ENCODE measurements at places on chromosomes 6 and 20.

DNA sequence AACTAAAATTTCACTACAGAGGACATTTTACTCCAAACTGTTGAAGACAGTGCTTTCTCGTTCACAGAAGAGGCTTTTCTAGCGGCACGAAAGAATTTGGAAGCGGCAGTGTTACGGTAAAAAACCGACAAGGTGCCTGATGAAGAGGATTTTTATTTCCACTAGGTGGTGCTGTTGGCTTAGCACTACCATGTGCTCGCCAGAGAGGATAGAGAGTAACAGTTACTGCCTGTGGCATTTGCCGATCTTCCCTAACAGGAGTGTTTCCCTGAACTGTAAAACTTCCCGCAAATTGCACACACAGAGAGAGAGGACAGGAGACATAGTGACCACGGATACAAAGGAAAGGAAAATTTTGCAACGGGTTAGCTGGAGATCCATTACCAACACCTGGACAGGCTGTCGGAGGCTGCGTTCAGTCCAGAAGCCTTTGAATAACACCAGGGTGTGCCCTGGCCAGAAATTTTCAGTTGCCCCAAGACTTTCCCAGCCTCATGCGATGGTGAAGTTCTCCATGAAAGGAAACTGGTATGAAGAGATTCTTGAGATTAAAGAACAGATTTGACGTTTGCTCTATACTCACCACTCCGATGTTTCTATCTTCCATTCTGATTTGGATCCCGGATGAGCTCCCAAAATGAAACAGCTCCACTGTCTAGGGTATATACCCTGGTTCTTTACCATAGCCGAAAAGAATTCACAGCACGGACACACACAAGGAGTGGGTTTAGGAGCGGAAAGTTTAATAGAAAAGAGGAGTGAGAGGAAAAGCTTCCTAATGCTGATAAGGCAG is 48.1 kb downstream of the HLA-DPB1 start:
- no peak for DNase-seq

DNA sequence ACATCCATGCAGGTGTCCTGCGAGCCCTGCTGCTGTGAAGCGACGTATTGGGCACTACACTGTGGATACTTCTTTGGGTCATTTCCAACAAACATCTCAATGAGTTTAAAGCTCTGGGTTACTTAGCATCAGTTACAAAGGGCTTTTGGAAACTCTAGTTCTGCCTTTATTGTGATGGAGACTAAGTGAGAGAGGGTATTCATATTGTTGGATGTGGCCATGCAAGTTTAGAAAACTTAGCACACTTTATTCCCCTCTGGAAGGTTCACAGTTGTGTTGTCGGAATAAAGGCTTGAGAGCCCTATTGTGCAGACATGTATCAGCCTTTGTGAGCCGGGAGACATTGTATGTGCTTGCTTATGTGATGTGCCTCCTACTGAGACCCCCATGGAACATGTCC is 22.1 kb downstream of the DUSP22 start:
- no peak for DNase-seq

DNA sequence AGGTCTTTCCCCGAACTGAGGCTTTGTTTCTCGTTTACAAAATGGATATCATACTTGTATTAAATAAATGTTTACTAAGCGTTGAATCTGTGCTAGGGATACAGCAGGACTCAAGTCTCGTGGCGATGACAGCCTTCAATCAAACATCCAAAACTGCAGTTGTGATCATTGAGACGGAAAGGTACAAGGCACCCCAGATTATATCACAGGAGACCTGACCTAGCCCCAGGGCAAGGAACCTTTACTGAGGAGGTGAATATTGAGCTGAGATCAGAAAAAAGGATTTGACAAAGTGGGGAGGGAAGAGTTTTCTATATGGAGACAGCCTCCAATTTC is 476 bp downstream of the AAR2 start:
- DNase-seq, result no peak

DNA sequence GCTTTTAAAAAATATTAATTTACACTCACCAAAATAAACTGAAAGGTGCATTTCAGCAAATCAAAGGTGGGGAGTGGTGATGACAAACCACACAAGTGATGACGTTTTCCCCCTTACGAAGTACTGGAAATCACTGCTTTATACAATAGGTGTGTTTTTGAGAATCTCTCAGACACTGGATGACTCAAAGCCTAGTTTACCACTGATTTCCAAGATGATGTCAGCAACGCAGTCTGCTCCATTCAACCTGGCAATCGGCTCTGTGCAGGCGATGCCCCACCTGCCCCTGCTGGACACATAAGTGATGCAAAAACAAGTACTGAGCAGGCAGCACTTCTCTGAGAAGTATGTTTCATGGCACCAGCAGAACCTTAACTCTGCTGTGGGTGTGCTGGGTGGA is 114.4 kb downstream of the SOD2 start:
- DNase-seq, result no peak

GRCh38 chr6:34969662-34970265 is 80.7 kb downstream of the ANKS1A start:
- DNase-seq, result no peak

DNA sequence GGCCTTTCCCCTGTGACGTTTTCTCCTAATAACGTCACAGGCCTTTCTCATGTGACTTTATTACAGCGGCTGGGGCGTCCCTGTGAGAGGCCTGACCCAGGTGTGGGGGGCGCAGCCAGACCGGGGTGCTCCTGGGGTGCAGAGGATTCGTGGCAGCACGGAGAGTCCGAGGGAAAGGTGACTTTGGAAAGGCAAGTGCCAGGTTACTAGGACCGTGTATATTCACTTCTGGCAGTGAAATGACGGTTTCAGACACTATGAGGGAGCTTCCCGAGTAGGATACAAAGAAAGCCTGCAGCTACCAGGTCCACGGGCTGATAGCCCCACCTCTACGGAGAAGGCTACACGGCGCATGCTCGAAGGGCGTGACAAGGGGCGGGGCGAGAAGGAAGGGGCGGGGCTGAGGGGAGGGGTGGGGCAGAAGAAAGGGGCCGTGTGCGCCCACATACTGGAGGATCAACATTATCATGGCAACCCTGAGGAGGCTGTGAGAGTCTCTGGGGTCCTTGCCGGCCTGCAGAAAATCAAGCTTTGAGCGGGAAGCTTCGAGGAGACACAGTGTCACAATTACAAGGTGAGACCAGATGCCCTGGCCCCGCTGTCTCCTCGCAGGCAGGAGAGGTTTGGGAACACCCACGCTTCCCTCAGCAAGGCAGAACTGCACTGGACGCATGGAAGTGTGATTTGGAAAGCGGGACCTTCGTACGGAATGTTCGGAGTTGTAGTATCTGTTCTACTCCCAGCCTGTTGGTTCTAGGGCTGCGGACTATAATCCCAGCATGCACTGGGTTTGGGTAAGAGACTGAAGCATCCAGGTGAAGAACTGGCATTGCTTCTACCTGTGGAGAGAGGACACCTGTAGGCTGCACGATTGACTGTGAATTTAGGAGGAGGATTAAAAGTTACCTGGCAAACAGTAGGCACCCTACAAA is 54.4 kb upstream of the ZNF337 start:
- no peak for DNase-seq

GRCh38 chr6:138026342-138026741 is 80.9 kb downstream of the PERP start:
- no peak for DNase-seq

GRCh38 chr6:16216501-16217155 is 21.8 kb upstream of the GMPR start:
- no peak for DNase-seq

GRCh38 chr6:42436825-42437224 is 14.9 kb downstream of the TRERF1 start:
- no peak for DNase-seq

- DNase-seq, result no peak
These were observed 121.7 kb upstream of the VGLL2 start for GRCh38 chr6:117143647-117144046.

DNA sequence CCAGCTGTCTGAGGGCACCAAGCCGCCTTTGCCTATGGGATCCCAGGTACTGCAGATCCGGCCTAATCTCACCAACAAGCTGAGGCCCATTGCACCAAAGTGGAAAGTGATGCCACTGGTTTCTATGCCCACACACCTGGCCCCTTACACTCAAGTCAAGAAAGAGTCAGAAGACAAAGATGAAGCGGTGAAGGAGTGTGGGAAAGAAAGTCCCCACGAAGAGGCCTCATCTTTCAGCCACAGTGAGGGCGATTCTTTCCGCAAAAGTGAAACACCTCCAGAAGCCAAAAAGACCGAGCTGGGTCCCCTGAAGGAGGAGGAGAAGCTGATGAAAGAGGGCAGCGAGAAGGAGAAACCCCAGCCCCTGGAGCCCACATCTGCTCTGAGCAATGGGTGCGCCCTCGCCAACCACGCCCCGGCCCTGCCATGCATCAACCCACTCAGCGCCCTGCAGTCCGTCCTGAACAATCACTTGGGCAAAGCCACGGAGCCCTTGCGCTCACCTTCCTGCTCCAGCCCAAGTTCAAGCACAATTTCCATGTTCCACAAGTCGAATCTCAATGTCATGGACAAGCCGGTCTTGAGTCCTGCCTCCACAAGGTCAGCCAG is 283.0 kb downstream of the TSHZ2 start:
- DNase-seq, result no peak

DNA sequence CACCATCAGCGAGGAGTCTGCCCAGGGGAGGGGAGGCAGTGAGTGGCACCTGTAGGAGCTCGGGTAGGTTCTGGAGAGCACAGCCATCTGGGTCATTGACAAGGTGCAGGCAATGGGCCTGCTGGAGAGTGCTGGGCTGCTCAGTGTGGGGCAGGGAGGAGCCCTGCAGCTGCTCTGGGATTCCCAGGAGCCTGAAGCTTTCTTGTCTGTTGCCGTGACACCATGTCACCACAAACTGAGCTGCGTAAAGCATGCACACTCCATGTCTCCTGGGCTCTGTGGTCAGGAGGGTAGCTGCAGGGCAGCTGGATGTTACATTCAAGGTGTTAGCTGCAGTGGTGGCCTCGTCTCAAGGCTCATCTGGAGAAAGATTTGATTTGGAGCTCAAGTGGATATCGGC is 4.5 kb upstream of the SLC22A1 start:
- DNase-seq, result no peak

- no peak for DNase-seq
These were observed 36.0 kb downstream of the STK35 start for GRCh38 chr20:2137552-2138201.

GRCh38 chr20:48332555-48332954 is 495.2 kb downstream of the PREX1 start:
- no peak for DNase-seq

- DNase-seq, result no peak
These were observed 27.1 kb downstream of the TOMM6 start for GRCh38 chr6:41814629-41815028.

DNA sequence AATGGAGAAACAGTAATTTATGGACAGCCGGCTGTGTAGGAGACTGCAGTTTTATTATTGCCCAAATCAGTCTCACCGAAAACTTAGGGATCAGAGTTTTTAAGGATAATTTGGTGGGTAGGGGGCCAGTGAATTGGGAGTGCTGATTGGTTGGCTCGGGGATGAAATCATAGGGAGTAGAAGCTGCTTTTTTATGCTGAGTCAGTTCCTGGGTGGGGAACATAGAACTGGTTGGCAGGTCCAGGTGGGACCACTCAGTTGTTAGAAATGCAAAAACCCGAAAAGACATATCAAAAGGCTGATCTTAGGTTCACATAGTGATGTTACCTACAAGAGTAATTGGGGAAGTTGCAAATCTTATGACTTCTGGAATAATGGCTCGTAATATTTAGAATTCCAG is 59.3 kb downstream of the DOP1A start:
- DNase-seq, result no peak

DNA sequence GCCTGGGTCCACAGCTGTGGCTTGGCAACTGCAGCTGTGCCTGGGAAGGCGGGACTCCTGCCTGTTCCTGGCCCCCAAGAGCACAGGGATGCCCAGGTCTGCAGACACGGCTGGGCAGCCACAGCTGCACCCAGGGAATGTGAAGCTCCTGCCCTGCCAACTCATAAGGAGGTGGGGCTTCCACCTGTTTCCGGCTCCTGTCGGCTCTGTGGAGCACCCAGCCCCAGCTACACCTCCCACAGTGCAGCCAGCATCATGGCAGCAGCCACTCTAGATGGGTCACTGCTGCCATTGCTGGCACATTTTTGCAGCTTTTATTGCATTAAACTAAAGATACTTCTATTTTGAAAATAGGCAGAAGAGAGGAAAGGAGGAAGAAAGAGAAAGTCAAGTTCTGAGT is 207.9 kb downstream of the SAMD5 start:
- no peak for DNase-seq

- no peak for DNase-seq
These were observed 118.4 kb downstream of the JPH2 start for GRCh38 chr20:44068316-44069201.

DNA sequence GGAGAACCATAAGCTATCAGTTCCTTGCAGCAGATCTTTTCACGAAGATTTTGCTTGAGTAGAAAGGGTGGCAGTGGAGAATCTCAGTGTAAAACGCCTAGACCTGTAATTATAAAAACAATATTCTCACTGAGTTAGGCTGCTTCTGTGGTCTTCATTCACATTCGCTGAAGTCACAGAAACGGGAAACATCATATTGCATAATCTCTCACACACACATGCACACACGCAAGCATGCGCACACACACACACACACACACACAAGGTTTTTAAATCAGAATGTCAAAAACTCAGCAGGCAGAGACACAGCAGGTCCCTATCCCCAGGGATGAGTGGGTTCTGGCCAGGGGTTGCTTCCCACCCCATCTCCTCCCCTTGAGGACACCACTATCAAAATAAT is 175.5 kb downstream of the ATXN1 start:
- DNase-seq, result no peak

- DNase-seq, result no peak
These were observed 16.8 kb upstream of the PHACTR3 start for GRCh38 chr20:59587570-59587969.

- no peak for DNase-seq
These were observed 116.3 kb downstream of the PCSK2 start for GRCh38 chr20:17343091-17343490.

DNA sequence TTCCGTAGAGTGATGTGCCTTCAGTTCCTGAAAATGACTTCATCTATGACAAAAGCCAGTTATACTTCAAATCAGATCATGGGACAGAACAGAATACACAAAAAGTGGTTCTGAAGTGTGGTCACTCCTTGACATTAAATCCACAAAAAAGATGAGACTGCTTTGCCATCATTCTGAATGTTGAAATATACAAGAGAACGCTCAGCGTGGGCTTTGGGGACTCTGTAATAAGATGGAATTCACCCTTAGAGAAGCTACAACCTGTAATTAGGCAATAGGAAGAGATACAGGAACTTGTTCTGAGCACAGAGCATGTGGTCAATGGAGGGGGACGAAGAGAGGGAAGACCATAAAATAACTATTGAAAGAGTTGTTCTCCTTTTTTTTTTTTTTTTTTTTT is 184.3 kb downstream of the CARMIL1 start:
- no peak for DNase-seq

- no peak for DNase-seq
These were observed 164.6 kb upstream of the CDYL start for GRCh38 chr6:4611429-4612129.

DNA sequence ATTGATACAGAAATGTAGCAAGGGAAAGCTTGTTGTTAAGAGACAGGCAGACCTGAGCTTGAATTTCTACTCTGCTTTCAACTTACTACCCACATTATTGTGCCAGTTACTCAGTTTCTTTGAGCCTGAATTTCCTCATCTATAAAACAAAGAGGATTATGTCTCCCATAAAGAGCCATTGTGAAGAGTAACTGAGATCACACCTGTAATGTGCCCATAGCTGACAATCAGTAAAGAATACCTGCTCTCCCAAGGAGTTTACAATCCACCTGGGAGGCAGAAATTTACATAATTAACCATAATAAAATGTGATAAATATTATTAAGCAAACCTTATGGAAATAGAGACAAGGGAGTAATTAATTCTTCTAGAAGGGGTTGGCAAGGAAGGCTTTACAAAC is 204.9 kb downstream of the EPM2A start:
- DNase-seq, result no peak

- DNase-seq, result no peak
These were observed 920 bp downstream of the ZBTB12 start for GRCh38 chr6:31900917-31901414.

All from GOT3 (cell line).